Astrocyte (in vitro differentiated cells and primary cell): ENCODE measurements at places on chromosomes 7 and 10. TPM values are rescaled to one million over a fixed set of nuclear protein-coding genes. Genes with fewer than 3 reads are reported as not detected.
A peak's percentile ranks its signal among the peaks of the same experiment; 100 is the strongest.

The C10orf67 gene
- total RNA-seq, result 0.27 and 0.46 TPM in 2 replicates

GRCh38 chr10:84076540-84077195 is 62.6 kb upstream of the GHITM start:
- H3K27ac ChIP-seq, result peak overlapping the region; percentile 52
- no peaks in the 10 kb centered on the region for H3K27me3 ChIP-seq
- H3K36me3 ChIP-seq, result no peaks in the 10 kb centered on the region

The VENTX gene
- total RNA-seq, result 0.11 TPM in 1 of 2 replicates, not detected in the other

- no peaks in the 10 kb centered on the region for H3K36me3 ChIP-seq
- H3K4me1 ChIP-seq, result no peaks in the 10 kb centered on the region
- peaks cover 28% of the 10 kb centered on the region for H3K27me3 ChIP-seq
- H3K27ac ChIP-seq, result no peak overlapping the region
- DNase-seq, result peak; percentile 60
- no peak overlapping the region for H3K4me3 ChIP-seq
Observed at GRCh38 chr7:101519324-101520023, 109.6 kb downstream of the MYL10 start.

DNA sequence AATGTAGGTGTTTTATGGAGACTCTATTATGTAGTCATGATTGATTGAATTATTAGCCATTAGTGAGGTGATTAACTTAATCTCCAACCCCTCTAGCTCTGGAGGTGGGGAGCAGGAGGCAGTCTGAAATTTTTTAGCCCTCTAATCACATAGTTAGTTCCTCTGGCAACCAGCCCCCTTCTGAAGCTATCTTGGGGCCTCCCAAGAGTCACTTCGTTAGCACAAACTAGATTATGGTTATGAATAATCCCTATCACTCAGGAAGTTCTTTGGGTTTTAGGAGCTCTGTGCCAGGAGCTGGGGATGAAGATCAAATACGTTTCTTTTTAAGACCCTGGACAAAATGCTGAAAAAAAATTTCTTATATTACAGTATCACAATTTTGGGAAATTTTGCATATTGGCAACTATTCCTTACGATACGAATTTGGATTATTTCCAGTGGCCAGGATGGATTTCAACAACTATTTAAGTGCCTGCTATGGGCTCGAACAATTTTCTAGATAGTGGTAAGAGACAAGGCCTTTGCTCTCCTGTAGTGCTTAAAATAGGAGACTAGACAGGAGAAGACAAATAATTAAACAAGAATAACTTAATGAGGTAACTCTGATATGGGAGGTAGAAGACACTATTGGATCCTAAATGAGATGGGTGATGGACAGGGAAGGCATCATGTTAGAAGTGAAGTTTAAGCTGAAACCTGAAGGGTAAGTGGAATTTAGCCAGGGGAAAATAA is 52.9 kb downstream of the BTAF1 start:
- DNase-seq, result no peak
- H3K4me1 ChIP-seq, result peaks cover 26% of the 10 kb centered on the region
- no peak overlapping the region for H3K4me3 ChIP-seq
- H3K27me3 ChIP-seq, result no peaks in the 10 kb centered on the region
- H3K36me3 ChIP-seq, result peaks cover under 1% of the 10 kb centered on the region
- H3K27ac ChIP-seq, result no peak overlapping the region

- no peaks in the 10 kb centered on the region for H3K27me3 ChIP-seq
- no peak for DNase-seq
- H3K36me3 ChIP-seq, result no peaks in the 10 kb centered on the region
- no peaks in the 10 kb centered on the region for H3K4me1 ChIP-seq
Observed at GRCh38 chr7:78769481-78770101, 683.9 kb downstream of the MAGI2 start.

- H3K27me3 ChIP-seq, result no peaks in the 10 kb centered on the region
- H3K27ac ChIP-seq, result no peak overlapping the region
- DNase-seq, result no peak
- no peaks in the 10 kb centered on the region for H3K36me3 ChIP-seq
- no peak overlapping the region for H3K4me3 ChIP-seq
- no peaks in the 10 kb centered on the region for H3K4me1 ChIP-seq
Observed at GRCh38 chr10:84563355-84563754, 235.0 kb downstream of the CCSER2 start.

- peaks cover 26% of the 10 kb centered on the region for H3K4me1 ChIP-seq
- peaks cover 41% of the 10 kb centered on the region for H3K36me3 ChIP-seq
- H3K4me3 ChIP-seq, result no peak overlapping the region
- no peak overlapping the region for H3K27ac ChIP-seq
- H3K27me3 ChIP-seq, result no peaks in the 10 kb centered on the region
Observed at GRCh38 chr10:80512031-80512526, 25.6 kb upstream of the SH2D4B start.

DNA sequence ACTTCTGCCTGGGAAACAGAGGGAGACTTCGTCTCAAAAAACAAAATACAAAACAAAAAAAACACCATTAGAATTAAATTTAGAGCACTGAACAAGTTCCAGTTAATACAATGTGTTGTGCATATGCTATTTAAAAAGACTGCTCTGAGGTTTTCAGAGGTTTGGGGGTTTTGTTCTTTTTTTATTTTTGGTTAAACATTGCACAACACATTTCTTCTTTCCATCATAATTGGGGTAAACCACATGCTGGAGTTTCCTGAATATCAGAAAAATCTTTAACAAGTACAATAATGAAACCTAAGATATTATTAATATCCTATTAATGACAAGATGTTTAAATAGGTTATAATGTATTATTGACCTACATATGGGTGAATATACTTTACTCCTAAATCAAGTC is 26.3 kb downstream of the IGF2BP3 start:
- no peaks in the 10 kb centered on the region for H3K27me3 ChIP-seq
- H3K36me3 ChIP-seq, result no peaks in the 10 kb centered on the region
- H3K4me3 ChIP-seq, result no peak overlapping the region

- H3K36me3 ChIP-seq, result no peaks in the 10 kb centered on the region
- H3K27me3 ChIP-seq, result no peaks in the 10 kb centered on the region
- DNase-seq, result peak; percentile 14
- H3K27ac ChIP-seq, result no peak overlapping the region
Observed at GRCh38 chr10:119026301-119027110, 3.0 kb upstream of the NANOS1 start.

- no peak overlapping the region for H3K27ac ChIP-seq
- H3K4me3 ChIP-seq, result no peak overlapping the region
- DNase-seq, result no peak
- no peaks in the 10 kb centered on the region for H3K27me3 ChIP-seq
Observed at GRCh38 chr10:5588603-5589002, 63.8 kb downstream of the CALML3 start.

GRCh38 chr7:36958111-36958733 is 233.9 kb upstream of the AOAH start:
- no peak overlapping the region for H3K27ac ChIP-seq
- no peaks in the 10 kb centered on the region for H3K36me3 ChIP-seq
- no peak overlapping the region for H3K4me3 ChIP-seq
- H3K4me1 ChIP-seq, result peaks cover 12% of the 10 kb centered on the region

DNA sequence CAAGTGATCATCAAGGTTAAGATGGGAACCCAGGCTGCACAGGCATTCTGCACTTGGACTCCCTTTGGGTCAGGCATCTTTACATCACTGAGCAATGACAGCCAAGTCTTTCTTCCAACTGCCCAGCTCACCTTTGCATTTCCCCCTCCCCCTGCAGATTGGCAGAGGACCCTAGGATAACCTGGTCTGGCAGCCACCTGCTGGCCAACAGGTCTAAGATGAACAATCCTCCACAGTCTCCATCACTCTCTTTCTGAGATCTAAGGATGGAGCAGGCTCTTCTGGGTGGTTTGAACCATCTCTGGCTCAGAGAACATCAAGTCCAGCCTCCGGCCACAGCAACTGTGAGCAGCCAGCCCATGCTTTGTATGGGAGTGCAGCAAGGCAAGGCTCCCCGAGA is 75.8 kb downstream of the RAB11FIP2 start:
- H3K36me3 ChIP-seq, result no peaks in the 10 kb centered on the region
- H3K27me3 ChIP-seq, result no peaks in the 10 kb centered on the region
- no peaks in the 10 kb centered on the region for H3K4me1 ChIP-seq

GRCh38 chr10:68811314-68812009 is 15.9 kb upstream of the STOX1 start:
- H3K4me1 ChIP-seq, result no peaks in the 10 kb centered on the region
- H3K36me3 ChIP-seq, result no peaks in the 10 kb centered on the region
- no peak for DNase-seq
- H3K27me3 ChIP-seq, result no peaks in the 10 kb centered on the region

- no peak overlapping the region for H3K27ac ChIP-seq
- no peaks in the 10 kb centered on the region for H3K4me1 ChIP-seq
- no peaks in the 10 kb centered on the region for H3K36me3 ChIP-seq
- H3K27me3 ChIP-seq, result no peaks in the 10 kb centered on the region
- no peak for DNase-seq
Observed at GRCh38 chr10:269440-270074, 134.3 kb downstream of the ZMYND11 start.

The GATA3 gene
- total RNA-seq, result 11.8 and 17.6 TPM in 2 replicates

The RARRES2 gene
- total RNA-seq, result 19.4 and 21.7 TPM in 2 replicates

The NPVF gene
- not detected in 2 replicates for total RNA-seq

The RBP3 gene
- total RNA-seq, result not detected in 2 replicates

The NDUFB8 gene
- total RNA-seq, result 155 TPM in 2 replicates

The HYAL4 gene
- not detected in 2 replicates for total RNA-seq

DNA sequence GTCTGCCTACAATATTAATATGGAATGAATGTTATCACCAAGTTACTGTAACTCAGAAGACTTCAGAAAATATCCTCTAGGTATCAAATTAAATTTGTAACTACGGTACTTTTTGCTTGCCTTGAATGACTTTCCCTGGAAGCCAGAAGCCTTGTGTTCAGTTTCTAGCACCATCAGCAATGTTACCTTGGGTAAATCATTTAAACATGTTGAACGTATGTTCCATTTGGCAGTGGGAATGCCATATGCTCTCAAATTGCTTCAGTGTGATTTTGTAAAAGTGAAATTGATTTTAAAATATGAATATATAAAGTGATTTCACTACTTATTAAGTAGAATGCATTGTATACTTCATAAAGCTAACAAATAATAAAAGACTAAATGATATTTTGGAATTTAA is 11.2 kb downstream of the RPA3 start:
- no peak for DNase-seq
- H3K4me1 ChIP-seq, result peaks cover 12% of the 10 kb centered on the region
- no peaks in the 10 kb centered on the region for H3K27me3 ChIP-seq
- peak overlapping the region; percentile 21 for H3K27ac ChIP-seq

The FXYD4 gene
- total RNA-seq, result not detected in 2 replicates

DNA sequence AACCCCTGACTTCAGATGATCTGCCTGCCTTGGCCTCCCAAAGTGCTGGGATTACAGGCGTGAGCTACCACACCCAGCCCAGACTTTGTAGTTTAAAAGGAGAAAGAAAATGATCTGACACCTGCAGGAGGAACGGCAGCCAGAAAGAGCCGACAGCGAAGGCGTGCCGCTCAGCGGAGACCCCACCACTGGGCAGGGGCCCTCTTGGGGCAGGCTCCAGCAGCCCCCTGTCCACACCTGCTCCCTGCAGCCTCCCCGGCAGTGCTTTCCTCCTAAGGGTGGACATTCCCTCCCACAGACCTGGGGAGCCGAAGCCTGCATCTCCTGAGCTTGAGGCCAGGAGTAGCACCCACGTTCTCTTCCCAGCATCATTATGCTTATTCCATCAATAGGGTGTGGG is 19.2 kb upstream of the CNPY1 start:
- no peak overlapping the region for H3K27ac ChIP-seq
- H3K27me3 ChIP-seq, result no peaks in the 10 kb centered on the region
- no peaks in the 10 kb centered on the region for H3K4me1 ChIP-seq
- DNase-seq, result no peak
- no peaks in the 10 kb centered on the region for H3K36me3 ChIP-seq

GRCh38 chr7:4765776-4766490 is 9.5 kb upstream of the AP5Z1 start:
- no peak for DNase-seq
- no peaks in the 10 kb centered on the region for H3K27me3 ChIP-seq
- no peaks in the 10 kb centered on the region for H3K4me1 ChIP-seq
- H3K36me3 ChIP-seq, result peaks cover 15% of the 10 kb centered on the region
- no peak overlapping the region for H3K27ac ChIP-seq
- no peak overlapping the region for H3K4me3 ChIP-seq

DNA sequence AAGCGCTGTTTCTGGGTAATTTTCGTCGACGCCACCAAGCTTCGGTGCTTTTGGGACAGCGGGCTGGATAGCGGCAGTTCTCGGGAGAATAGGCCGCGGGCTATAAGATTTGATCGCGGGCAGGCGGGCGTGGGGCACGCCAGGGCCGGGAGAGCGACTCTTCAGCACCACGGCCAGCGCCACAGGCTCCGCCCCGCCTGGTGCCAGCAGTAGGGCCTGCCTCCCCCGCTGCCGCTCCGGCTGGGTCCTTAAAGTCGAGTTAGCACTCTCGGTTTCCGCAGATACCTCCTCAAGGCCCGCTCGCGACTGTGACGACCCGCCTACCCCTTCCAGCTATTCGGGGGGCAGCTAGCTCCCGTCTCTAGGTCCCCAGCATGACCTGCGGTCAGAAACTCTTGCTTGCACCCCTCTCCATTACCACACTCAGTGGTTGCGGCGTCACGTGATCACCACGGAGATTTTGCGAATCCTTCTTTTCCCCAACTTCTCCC is 9.4 kb downstream of the NXPH1 start:
- no peak overlapping the region for H3K27ac ChIP-seq
- H3K4me3 ChIP-seq, result peak overlapping the region; percentile 28
- H3K27me3 ChIP-seq, result peaks cover 47% of the 10 kb centered on the region
- DNase-seq, result peak; percentile 6
- no peaks in the 10 kb centered on the region for H3K36me3 ChIP-seq
- H3K4me1 ChIP-seq, result peaks cover 3% of the 10 kb centered on the region

- H3K27ac ChIP-seq, result no peak overlapping the region
- no peaks in the 10 kb centered on the region for H3K36me3 ChIP-seq
- H3K4me3 ChIP-seq, result no peak overlapping the region
- no peaks in the 10 kb centered on the region for H3K4me1 ChIP-seq
Observed at GRCh38 chr10:105358911-105359310, 717.8 kb downstream of the SORCS3 start.

DNA sequence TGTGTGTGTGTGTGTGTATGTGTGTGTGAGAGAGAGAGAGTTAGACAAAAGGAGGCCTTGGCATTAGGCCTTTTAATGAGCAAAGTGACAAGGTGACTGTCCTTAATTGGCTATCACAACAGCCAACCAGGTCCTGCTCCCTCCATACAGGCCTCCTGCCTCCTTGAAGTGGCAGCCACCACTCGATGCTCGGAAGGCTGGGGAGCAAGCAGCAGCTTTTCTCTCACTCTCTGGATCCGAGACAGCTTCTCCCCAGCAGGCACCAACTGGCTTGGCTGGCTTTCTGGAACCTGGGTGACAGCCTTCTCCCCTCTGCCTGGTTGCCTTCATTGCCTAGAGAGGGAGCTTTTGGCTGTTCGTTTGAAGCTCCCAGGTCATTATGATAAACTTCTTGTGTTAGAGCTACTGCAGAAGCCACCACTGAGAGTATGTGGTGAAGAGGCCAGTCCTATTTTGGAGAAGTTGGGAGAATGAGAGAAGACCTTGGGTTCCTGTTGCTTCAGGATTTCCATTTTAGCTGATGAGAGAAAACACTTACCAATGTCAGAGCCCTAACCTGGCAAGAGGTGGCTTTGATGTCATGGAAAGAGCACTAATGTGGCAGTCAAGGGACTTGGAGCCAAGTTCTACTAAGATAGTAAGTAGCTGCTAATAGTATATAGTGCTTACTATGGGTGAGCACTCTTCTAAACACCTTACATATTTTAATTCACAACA is 37.6 kb downstream of the RPS24 start:
- H3K27me3 ChIP-seq, result no peaks in the 10 kb centered on the region
- no peak overlapping the region for H3K27ac ChIP-seq
- DNase-seq, result no peak
- H3K4me1 ChIP-seq, result no peaks in the 10 kb centered on the region

The MUC12 gene
- total RNA-seq, result 2.5 and 2.8 TPM in 2 replicates
